Stimulated activated CD4-positive, alpha-beta T cell treated with anti-CD3 and anti-CD28 coated beads, Interleukin-1b, Interleukin-23, amount 100 ng/mL, for 1 hour (primary cell): ENCODE measurements at places on chromosomes 5 and 9.

GRCh38 chr5:14716755-14717752, 52.5 kb downstream of the OTULIN start:
- no peak for DNase-seq

- DNase-seq: no peak
Observed at GRCh38 chr5:97728920-97729319, 545.9 kb upstream of the RIOK2 start.

DNA sequence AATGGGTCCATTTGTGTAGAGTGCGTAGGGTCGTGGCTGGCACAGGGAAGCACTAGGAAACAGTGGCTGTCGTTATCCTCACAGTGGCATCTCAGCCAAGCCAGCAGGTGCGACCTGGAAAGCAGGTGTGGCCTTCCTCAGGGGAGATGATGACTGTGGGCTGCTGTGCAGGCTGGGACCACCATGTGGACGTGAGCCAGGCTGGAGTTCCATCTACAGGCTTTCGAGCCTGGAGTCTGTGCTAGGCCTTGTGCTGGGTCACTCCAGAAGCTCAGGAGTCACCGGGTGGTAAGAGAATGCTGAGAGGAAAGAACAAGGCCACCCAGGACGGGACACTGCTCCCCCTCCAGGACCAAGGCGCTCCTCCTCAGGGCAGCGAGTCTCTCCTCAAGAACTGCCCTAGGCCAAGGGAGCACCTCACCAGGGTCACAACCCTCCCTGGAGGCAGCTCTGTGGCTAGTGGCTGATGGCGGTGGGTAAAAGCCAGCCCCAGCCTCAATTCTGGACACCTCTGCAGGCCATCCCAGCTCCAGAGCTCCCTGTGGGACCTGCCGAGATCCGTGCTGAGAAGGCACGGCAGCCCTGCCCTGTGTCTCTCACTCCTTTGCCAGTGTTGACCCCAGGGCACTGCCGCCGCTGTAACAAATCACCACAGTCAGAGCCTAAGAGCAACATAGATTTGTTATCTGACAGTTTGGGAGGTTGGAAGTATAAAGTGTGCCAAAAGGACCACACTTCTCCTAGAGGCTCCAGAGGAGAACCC, 36.0 kb downstream of the WHRN start:
- no peak for DNase-seq

GRCh38 chr5:166346726-166347374, 1944.6 kb upstream of the WWC1 start:
- no peak for DNase-seq
